Activated CD4-positive, CD25-positive, alpha-beta regulatory T cell treated with anti-CD3 and anti-CD28 coated beads, Interleukin-2, amount 50 U/mL, for 72 hours (primary cell): ENCODE measurements at places on chromosomes 6 and 20.

DNA sequence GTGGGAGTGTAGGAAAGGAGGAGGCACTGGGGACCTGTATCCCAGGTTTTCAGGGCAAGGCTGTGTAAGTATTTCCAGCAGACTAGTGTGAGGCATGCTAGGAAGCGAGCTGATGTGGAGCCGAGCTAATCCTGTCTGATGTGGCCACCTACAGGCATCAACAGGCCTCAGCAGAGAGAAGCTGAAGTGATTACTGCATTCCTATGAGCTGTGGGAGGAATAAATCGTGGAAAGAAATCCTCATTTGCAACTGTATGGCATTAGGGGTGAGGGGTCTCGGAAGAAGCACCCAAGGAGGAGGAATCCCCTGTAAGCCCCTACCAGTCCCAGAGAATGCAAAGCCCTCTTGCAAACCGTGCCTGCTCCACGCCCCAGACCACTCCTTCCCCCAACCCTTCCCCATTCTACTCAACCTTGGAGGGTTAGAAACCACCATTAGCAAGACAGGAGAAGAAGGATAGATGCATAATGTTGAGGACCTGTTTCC is 41.6 kb downstream of the C6orf15 start:
- DNase-seq: no peak

- DNase-seq: no peak
Observed at GRCh38 chr20:52160621-52161204, 30.9 kb downstream of the ZFP64 start.

DNA sequence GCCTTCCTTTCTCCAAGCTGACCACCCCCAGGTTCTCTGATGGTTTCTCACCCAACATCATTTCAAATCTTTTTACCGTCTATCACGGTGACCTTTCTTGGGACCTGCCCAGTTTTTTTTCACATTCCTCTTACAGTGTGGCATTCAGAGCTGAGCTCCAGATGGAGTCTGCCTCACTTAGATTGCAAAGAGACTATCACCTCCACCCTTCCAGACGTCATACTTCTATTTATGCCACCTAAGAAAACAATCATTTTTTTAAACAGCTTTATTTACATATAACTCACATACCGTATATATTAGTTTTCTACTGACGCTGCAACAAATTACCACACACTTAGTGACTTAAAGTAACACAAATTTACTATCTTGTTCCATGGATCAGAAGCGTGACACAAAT is 32.3 kb upstream of the CTNNBL1 start:
- DNase-seq: no peak

- DNase-seq: no peak
Observed at GRCh38 chr6:149985481-149985937, 21.8 kb downstream of the ULBP1 start.

DNA sequence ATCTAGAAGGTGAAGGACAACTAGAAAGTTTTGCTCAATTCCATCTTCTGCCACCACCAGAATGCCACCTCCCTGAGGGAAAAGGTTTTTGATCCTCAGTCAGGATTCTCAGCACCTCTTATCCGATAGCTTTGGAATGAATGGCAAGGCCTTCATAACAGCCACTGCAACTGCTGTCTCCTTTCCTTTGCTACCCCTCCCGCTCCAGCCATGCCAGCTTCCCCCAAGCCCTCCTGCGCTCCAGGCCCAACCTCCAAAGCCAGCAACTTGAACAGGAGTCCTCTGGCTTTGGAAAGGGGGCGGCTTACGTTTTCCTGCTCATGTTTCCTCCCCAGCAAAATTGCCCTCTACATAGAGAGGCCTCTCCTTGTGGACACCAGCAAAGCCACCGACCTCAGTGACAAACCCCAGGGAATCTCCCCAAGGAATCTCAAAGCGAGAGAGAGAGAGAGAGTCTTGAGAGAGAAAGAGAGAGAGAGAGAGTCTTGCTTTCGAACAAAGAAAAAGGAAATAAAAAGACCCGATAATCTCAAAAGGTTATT is 420 bp upstream of the BTN2A1 start:
- DNase-seq: no peak

GRCh38 chr6:80618953-80619352 is 512.5 kb downstream of the BCKDHB start:
- DNase-seq: no peak

GRCh38 chr6:159214281-159214680 is 45.1 kb downstream of the FNDC1 start:
- no peak for DNase-seq

- DNase-seq: no peak
Observed at GRCh38 chr6:45132658-45133294, 195.4 kb upstream of the RUNX2 start.

GRCh38 chr6:142325111-142325510 is 23.3 kb downstream of the ADGRG6 start:
- no peak for DNase-seq

DNA sequence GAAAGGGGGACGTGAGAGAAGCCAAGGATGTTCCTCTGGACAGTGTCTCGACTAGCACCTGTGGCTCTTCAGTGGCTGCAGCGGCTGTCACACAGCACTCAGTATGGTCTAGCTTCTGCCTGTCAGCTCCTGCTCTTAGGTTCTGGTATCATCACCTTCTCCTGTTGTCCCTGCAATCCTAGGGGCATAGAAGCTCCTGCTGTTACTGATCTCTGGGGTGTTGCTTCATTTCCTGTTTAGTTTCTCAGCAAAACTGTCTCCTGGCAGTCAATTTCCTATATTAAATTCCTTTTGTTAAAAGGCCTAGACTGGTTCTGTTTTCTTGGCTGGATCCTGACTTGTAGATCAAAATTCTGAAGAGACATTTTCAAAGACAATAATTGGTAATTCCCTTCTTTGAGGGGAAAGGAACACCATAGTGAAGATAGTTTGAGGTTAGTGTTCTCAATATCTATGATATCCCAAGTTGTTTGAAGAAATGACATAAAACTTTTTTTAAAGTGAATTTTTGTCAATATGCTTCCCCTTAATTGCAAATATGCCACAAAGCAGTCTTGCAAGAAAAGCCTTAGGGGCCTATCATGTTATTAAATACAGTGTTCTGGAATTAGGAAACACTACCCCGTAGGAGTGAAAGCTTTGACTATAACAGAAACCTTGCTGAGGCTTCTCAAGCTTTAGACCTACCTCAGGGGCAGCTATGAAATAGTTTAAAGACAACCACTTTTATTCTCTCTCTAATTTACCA is 148.5 kb downstream of the KIF6 start:
- DNase-seq: no peak

DNA sequence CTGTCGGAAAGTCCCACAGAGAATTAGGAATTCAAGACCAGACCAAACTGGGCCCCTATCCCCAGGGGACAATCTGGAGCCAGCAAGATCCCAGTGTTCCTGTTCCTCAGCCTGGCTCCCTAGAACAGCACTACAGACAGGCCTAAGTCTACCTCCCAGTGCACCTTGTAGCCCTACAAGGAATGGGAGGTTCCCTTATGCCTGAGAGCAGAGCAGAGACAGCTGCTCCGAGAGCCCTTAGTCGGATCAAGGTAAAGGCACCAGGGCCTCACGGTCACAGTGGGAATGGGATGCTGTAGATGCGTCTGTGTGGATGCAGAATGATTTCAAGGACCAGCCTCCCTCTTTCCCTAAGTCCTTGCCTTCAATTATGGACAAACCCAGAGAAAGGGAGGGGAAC is 204.5 kb upstream of the STXBP5 start:
- DNase-seq: no peak

GRCh38 chr20:22312744-22313346 is 271.5 kb downstream of the FOXA2 start:
- DNase-seq: no peak

- no peak for DNase-seq
Observed at GRCh38 chr20:23155141-23155590, 69.0 kb upstream of the CD93 start.

- DNase-seq: no peak
Observed at GRCh38 chr6:1094306-1094705, 217.6 kb upstream of the FOXQ1 start.

DNA sequence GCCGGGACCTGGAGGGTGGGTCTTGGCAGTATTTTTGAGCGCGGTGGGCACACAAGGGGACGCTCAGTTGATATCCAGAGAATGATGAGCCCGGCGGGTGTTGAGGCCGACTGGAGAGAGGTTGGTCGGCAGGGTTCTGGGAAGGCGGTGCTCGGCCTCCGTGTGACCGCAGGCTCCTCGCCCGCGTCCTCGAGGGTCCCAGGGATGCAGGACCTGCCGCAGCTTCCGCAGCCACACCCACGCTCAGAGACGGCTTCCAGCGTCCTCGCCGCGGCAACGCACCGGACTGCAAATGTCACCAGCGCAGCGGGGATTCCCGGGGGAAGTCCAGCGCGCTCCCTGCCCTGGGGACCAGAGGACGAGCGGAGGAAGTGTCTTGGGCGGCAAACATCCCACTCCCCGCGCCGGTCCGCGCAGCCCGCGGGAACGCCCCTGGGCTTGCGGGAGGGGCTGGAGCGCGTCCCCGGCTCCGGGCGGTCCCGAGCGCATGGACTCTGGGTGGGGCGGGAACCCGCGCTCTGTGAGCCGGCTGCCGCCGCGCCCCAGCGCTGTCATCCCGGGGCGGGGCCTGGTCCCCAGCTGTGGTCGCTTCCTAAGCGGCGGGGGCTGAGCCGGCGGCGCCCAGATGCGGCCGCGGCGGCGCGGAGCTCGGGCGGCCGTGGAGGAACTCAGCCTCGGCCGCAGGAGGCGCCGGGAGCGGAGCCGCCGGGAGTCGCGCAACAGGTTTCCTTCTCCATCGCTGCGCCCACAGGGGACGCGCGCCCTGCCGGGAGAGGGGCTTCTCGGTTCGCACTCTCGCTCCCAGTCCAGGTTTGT is at the start of gene STX11:
STX11 (plus strand) TSS at position 624 of the 816 bp plus-strand sequence. CDS start 36,111 bp downstream, outside the sequence.
- peak; percentile 86 for DNase-seq

GRCh38 chr20:52383995-52384621 is 192.5 kb upstream of the ZFP64 start:
- no peak for DNase-seq

- peak; percentile 51 for DNase-seq
Observed at GRCh38 chr6:16286151-16286522, 47.8 kb downstream of the GMPR start.

GRCh38 chr6:43707269-43707668 is 19.7 kb upstream of the MRPS18A start:
- no peak for DNase-seq

GRCh38 chr6:43966853-43967718 is 160.2 kb downstream of the MRPL14 start:
- no peak for DNase-seq

DNA sequence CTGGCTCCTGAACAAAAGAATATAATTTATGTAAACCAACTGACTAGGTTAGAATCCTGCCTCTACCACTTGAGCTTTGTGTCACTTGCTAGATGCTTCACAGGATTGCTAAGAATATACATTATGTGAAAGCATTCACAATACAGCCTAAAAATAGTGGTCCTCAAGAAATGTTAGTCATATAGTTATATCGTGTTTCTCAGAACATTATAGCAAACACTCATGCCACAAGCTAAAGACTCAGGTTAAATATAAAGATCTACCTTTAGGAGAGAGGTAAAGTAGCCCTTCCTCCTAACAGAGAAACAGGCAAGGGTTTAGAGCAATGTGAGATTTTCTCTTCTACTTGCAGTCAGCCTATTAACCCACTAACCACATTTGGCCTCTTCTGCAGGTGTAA is 17.8 kb upstream of the ALDH8A1 start:
- no peak for DNase-seq
